ENCODE measurements at places on chromosomes 1 and 21.

DNA sequence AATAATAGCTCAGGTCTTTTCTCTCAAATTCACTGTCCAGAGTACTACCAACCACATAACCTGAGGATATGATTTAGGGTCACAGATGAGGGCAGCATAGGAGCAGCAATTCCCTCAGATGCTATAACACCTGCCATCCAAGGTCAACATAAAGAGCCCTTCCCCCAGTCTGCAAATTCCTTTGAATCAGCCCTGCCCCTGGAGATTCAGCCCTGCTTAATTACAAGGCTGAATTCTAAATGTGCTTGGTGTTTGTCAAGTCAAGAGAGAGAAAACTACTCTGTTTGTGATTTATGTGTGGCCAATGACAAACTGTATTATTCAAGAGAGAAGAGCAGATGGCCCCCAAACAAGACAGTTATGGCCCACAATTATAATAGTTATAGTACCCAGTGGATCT is 195.7 kb upstream of the ADGRL2 start:
- DNase-seq = no peak

DNA sequence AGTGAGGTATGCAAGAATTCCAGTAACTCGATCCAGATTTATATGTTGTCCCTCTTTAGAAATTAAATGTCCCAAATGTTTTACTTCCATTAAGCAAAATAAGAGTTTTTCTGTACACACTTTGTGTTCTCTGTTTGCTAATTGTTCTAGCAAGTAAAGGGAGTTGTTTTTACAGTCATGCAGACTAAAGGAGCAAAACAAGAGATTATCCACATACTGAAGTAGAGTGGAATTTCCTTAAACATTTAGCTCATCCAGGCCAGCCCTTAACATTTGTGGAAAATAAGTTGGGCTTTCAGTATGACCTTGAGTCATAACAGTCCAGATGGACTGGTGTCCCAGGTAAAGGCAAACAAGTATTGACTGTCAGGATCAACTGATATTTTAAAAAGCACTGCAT is 44.1 kb upstream of the TINAGL1 start:
- DNase-seq = no peak

DNA sequence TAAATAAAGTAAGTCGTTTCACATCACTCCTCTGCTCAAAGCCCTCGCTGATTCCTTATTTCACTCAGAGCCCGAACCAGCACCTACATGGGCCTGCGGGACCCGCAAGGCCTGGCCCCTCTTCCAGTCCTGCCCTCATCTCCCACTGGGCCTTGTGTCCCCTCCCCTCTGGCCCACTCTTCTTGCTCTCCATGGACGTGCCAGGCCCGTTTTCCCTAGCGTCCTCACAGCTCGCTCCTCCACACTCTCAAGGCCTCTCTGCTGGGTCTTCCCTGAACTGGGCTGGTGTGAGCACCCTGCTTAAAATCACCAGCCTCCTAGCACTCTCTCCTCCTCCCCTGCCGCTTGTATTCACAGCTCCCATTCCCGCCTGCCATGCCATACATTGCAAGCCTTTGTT is 237.9 kb downstream of the FOXD2 start:
- DNase-seq = no peak

- DNase-seq = no peak
Measured at GRCh38 chr1:53851571-53852285, 13.6 kb upstream of the NDC1 start.

- no peak for DNase-seq
Measured at GRCh38 chr1:74161497-74161896, 36.5 kb downstream of the LRRIQ3 start.
